ENCODE measurements at places on chromosomes 2 and 18.

GRCh38 chr18:5106730-5107129 lies 90.3 kb downstream of the AKAIN1 start:
- no peak for DNase-seq

GRCh38 chr2:9707611-9708160 lies 76.9 kb upstream of the YWHAQ start:
- no peak for DNase-seq

DNA sequence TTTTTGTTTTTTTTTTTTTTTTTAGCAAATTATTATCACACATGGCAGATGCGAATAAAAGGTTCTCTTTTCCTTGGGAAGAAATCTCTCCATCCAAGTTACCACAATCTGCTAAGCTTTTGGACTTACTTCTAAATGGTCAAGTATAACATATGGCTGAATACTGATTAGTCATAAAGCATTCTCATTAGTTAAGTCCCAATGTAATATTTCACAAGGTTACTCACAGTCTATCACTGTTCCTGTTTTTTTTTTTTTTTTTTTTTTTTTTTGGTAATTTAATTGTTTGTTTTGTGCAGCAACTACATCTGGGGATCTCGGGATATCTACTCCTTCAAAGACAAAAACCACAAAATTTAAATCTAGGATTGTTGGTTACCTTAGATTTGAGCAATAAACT lies 771.7 kb downstream of the CPS1 start:
- no peak for DNase-seq

DNA sequence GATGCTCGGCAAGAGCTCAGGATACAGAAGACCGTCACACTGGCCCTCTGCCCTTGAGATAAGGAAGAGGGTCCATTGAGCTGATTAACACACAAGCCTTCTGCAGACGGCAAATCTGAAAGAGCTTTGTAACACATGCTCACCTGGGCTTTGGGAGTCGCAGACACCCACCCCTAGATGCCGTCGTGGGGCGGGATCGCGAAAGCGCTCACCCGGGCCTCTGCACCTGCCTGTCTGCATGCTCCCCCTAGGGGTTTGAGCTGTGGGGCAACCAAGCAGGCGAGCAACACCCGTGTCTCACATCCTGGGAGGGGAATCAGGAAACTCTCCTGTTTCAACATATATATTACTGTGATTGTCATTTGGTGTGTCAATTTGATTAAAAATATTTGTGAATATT lies 99.8 kb upstream of the KCNH7 start:
- DNase-seq = no peak

- DNase-seq = no peak
These were observed 22.4 kb downstream of the ITSN2 start for GRCh38 chr2:24337890-24338289.

GRCh38 chr2:182585430-182585829 lies 130.6 kb upstream of the DNAJC10 start:
- no peak for DNase-seq

GRCh38 chr2:138157372-138157771 lies 193.1 kb downstream of the HNMT start:
- DNase-seq = no peak

DNA sequence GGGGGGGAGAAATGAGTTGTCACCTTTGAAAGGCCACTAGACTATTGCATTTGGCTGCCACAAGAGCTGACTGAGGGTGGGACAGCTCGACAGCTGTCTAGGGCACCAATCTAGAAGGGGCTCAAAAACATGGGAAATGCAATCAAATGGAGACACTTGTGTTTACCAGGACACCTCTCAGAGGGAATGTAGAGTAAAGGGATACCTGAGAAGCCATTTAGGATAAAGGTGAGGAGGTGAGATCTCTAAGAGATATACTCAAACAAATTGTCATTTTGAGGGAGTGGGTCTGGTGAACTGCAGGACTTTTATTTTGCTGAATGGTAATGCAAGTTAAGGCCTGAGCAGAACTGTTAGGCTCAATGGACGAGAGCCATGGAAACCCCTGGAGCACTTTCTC lies 159.8 kb downstream of the DDX1 start:
- DNase-seq = no peak

GRCh38 chr18:45775743-45776142 lies 49.7 kb upstream of the SIGLEC15 start:
- no peak for DNase-seq

GRCh38 chr2:128498589-128498988 lies 179.9 kb upstream of the HS6ST1 start:
- no peak for DNase-seq

DNA sequence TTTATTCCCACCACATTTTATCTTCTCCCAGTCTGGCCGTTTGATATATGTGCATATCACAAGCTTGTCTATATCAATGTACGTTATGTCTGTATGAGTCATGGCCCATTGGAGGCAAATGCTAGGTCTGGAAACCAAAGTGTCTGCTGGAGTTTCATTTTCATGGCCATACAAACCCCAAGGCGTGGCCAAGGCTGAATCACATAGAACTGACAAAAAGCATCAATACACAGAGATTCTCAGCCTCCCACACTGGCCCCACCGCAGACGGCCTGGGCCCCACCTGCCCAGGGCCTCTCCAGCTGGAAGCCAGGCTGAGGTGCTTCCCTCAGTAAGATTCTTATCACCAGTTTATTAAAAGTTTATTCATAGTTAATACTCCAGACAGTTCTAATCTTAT lies 40.5 kb upstream of the SALL3 start:
- DNase-seq = no peak
